ENCODE measurements at places on chromosomes 3 and 15. TPM values are rescaled to one million over a fixed set of nuclear protein-coding genes. Genes with fewer than 3 reads are reported as not detected.

DNA sequence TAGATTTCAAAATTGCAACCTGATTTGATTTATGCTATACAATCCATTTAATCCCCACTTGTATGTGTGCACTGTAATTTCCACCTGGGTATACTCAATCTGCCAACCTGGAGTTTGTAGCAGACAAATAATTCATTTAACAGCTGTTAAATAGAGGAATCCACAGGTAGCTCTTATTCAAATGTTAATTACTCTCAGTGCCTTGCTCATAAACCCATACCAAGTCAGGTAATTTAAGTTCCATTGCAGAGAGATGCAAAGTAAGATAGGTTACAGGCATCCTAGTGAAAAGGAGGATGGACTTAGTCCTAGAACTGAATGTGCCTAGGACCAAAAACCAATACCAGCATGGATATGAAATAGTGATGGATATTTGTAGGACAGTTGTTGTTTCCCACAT is 674.2 kb downstream of the TBL1XR1 start:
- H3K4me3 ChIP-seq: no peak overlapping the region
- H3K27ac ChIP-seq: no peak overlapping the region
- H3K4me1 ChIP-seq: peaks cover 7% of the 10 kb centered on the region
- peaks cover 2% of the 10 kb centered on the region for H3K27me3 ChIP-seq

GRCh38 chr3:53496984-53497383 is 2.6 kb downstream of the CACNA1D start:
- H3K27me3 ChIP-seq: peaks cover 7% of the 10 kb centered on the region
- H3K36me3 ChIP-seq: no peaks in the 10 kb centered on the region
- no peak overlapping the region for H3K4me3 ChIP-seq
- H3K27ac ChIP-seq: no peak overlapping the region

Gene LRRC31
- total RNA-seq: not detected

Gene USP19
- 34.2 TPM for total RNA-seq

DNA sequence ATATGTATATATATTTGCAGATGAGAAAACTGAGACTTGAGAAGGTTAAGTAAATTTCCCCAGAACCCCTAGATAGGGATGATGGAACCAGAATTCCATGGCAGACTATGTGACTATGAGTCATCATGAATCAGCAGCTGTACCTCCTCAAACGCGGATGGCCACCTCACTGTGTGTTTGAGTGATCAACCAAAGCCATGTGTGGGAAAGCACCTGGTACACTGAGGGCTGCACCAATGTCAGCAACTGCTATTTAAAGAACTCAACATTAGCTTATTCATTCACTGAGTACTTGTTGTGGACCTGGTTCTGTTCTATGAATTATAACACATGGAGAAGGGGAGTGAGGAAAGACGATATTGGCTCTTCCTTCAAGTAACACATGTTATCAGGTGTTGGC is 377.0 kb downstream of the GAP43 start:
- H3K4me3 ChIP-seq: no peak overlapping the region
- no peaks in the 10 kb centered on the region for H3K36me3 ChIP-seq
- H3K4me1 ChIP-seq: peaks cover 49% of the 10 kb centered on the region
- no peak for DNase-seq
- no peaks in the 10 kb centered on the region for H3K27me3 ChIP-seq

Gene MYRIP
- total RNA-seq: not detected

DNA sequence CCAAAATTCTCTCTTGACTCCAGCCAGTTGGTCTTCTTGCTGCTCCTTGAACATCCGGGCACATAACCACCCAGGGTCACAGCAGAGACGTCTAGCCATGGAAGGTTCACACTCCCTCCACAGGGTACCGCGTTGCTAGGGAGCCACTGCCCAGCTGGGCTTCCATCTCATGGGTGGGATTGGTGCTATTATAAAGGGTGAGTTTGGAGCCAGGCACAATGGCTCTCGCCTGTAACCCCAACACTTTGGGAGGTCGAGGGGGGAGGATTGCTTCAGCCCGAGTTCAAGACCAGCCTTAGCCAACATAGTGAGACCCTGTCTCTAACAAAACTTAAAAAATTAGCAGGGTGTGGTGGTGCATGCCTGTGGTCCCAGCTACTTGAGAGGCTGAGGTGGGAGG is 17.5 kb upstream of the SKOR1 start:
- no peak overlapping the region for H3K27ac ChIP-seq
- H3K4me3 ChIP-seq: no peak overlapping the region
- DNase-seq: no peak
- H3K36me3 ChIP-seq: peaks cover 9% of the 10 kb centered on the region

- DNase-seq: no peak
- no peaks in the 10 kb centered on the region for H3K36me3 ChIP-seq
- H3K4me3 ChIP-seq: no peak overlapping the region
- H3K4me1 ChIP-seq: peaks cover 29% of the 10 kb centered on the region
- no peaks in the 10 kb centered on the region for H3K27me3 ChIP-seq
Measured at GRCh38 chr3:195421400-195421799, 21.4 kb downstream of the ACAP2 start.

GRCh38 chr3:65922441-65922840 is 116.3 kb downstream of the MAGI1 start:
- H3K27ac ChIP-seq: peak overlapping the region; percentile 38
- H3K36me3 ChIP-seq: peaks cover 1% of the 10 kb centered on the region
- H3K4me3 ChIP-seq: no peak overlapping the region
- DNase-seq: no peak

Gene TM4SF1
- total RNA-seq: 60.3 TPM

GRCh38 chr15:70034596-70034995 is 63.1 kb downstream of the TLE3 start:
- H3K4me3 ChIP-seq: no peak overlapping the region
- no peak overlapping the region for H3K27ac ChIP-seq
- peaks cover 24% of the 10 kb centered on the region for H3K27me3 ChIP-seq
- no peaks in the 10 kb centered on the region for H3K4me1 ChIP-seq
- no peaks in the 10 kb centered on the region for H3K36me3 ChIP-seq

Gene ADGRG7
- total RNA-seq: not detected

Gene DNASE1L3
- total RNA-seq: not detected

- no peaks in the 10 kb centered on the region for H3K4me1 ChIP-seq
- H3K27ac ChIP-seq: no peak overlapping the region
- H3K4me3 ChIP-seq: no peak overlapping the region
- H3K27me3 ChIP-seq: peaks cover 58% of the 10 kb centered on the region
Measured at GRCh38 chr15:62287066-62287857, 122.2 kb upstream of the C2CD4B start.

- H3K27ac ChIP-seq: no peak overlapping the region
- H3K36me3 ChIP-seq: peaks cover 1% of the 10 kb centered on the region
- H3K4me3 ChIP-seq: no peak overlapping the region
- no peak for DNase-seq
- peaks cover 14% of the 10 kb centered on the region for H3K4me1 ChIP-seq
Measured at GRCh38 chr3:194198938-194199337, 63.0 kb downstream of the HES1 start.

GRCh38 chr15:78979456-78980320 is 34.8 kb upstream of the CTSH start:
- H3K36me3 ChIP-seq: no peaks in the 10 kb centered on the region
- H3K4me1 ChIP-seq: peaks cover 3% of the 10 kb centered on the region
- DNase-seq: no peak
- H3K4me3 ChIP-seq: no peak overlapping the region
- no peaks in the 10 kb centered on the region for H3K27me3 ChIP-seq
- H3K27ac ChIP-seq: no peak overlapping the region

DNA sequence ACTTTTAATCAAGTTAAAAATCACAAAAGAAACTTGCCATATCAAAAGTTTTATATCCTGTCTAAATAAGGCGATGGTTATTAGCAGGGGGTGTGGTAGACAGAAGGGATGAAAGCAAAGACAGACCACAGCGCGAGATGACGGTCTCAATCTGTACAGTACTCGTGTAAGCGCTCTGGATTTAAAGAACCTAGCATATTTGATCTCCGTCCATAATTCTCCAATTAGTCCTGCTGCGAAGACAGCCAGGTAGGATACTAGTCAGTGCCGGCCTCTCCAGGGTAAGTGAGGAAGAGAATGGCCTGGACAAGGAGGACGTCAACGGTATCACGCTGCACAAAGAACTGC is 701 bp downstream of the SGO1 start:
- H3K27ac ChIP-seq: no peak overlapping the region

- no peaks in the 10 kb centered on the region for H3K27me3 ChIP-seq
- H3K4me3 ChIP-seq: no peak overlapping the region
- H3K36me3 ChIP-seq: peaks cover 9% of the 10 kb centered on the region
Measured at GRCh38 chr3:186996356-186996755, 66.0 kb downstream of the ST6GAL1 start.

DNA sequence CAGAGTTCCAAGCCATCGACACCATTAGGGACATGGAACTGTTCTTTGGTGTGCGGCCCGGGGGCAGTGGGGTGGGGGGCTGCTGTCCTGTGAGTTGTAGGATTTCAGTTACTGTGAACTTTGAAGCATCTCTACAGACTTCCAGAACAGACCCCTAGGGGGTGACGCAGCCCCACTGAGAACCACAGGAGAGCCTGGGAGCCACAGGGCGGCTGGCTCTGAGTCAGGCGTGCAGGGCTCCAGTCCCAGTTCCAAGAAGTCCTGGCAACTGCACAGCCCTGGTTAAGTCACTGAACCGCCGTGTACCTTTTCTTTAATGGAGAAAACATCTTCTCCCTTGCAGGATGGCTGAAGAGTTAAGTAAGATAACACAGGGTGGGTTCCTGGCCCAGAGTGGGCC is 23.5 kb upstream of the LRTM1 start:
- no peaks in the 10 kb centered on the region for H3K36me3 ChIP-seq
- no peak overlapping the region for H3K4me3 ChIP-seq
- H3K27me3 ChIP-seq: no peaks in the 10 kb centered on the region
- DNase-seq: no peak

- no peaks in the 10 kb centered on the region for H3K36me3 ChIP-seq
- H3K27me3 ChIP-seq: no peaks in the 10 kb centered on the region
- H3K27ac ChIP-seq: no peak overlapping the region
- H3K4me1 ChIP-seq: peaks cover 19% of the 10 kb centered on the region
Measured at GRCh38 chr3:17810759-17811158, 68.3 kb upstream of the TBC1D5 start.

- DNase-seq: no peak
- H3K27me3 ChIP-seq: no peaks in the 10 kb centered on the region
- H3K27ac ChIP-seq: no peak overlapping the region
Measured at GRCh38 chr3:125281381-125281780, 68.8 kb upstream of the SLC12A8 start.

GRCh38 chr3:64612082-64612860 is 75.5 kb downstream of the ADAMTS9 start:
- no peak for DNase-seq
- peaks cover 11% of the 10 kb centered on the region for H3K36me3 ChIP-seq
- no peak overlapping the region for H3K27ac ChIP-seq
- no peaks in the 10 kb centered on the region for H3K27me3 ChIP-seq

Gene TMPRSS7
- total RNA-seq: not detected

DNA sequence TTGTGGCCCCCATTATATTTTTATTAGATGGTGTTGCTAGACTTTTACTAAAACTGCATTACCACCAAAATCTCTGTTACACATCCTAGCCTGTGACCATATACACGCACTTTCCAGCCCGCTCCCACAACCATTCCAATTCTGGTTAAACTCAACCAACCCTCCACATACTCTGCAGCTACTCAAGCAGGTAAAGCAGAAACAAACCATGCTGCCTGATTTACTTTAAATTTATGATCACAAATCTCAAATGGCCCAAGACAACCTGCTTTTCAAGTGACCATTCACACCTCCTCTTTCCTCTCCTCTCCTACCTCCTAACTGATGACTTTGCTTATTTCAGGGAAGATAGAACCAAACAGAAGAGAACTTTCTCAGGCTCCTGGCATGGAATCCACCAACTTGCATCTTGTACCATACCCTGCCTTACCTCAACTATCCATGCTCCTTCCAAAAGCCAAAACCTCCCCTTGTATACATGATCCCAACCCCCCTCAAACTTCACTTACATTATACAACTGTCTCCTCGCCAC is 18.5 kb downstream of the ULK4 start:
- peaks cover 5% of the 10 kb centered on the region for H3K36me3 ChIP-seq
- H3K4me1 ChIP-seq: no peaks in the 10 kb centered on the region
- no peak for DNase-seq
- H3K27me3 ChIP-seq: no peaks in the 10 kb centered on the region
- no peak overlapping the region for H3K27ac ChIP-seq

- no peak for DNase-seq
- H3K27ac ChIP-seq: no peak overlapping the region
- H3K4me1 ChIP-seq: peaks cover 61% of the 10 kb centered on the region
Measured at GRCh38 chr15:84909029-84909428, 24.6 kb downstream of the SLC28A1 start.

DNA sequence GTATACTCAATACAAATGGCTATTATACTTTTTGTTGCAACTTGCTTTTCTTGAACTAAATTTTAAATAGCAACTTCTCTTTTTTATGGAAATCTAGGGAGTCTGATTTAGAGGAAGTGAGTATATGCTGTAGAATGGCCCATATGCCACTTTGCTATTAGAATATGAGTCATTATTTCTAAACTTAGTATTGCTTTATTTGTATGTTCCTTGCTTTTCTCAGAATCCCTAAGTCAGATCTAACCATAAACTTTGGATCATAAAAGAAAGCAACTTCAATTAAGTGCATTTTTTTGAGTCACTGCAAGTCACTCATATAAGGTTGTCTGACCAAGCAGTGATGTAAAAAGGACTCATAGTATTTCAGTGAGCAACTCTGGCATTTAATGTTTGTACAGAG is 17.5 kb upstream of the SPTSSB start:
- peaks cover 36% of the 10 kb centered on the region for H3K27me3 ChIP-seq
- no peak for DNase-seq
- H3K36me3 ChIP-seq: no peaks in the 10 kb centered on the region

Gene GNAT1
- total RNA-seq: not detected

- H3K36me3 ChIP-seq: peaks cover 2% of the 10 kb centered on the region
- H3K4me3 ChIP-seq: peak overlapping the region; percentile 67
- H3K4me1 ChIP-seq: peaks cover 12% of the 10 kb centered on the region
- DNase-seq: no peak
- peaks cover 48% of the 10 kb centered on the region for H3K27me3 ChIP-seq
- H3K27ac ChIP-seq: no peak overlapping the region
Measured at GRCh38 chr15:100878648-100879047, 983 bp upstream of the ALDH1A3 start.

GRCh38 chr15:85580879-85581278 is 200.5 kb downstream of the AKAP13 start:
- no peak for DNase-seq
- H3K27me3 ChIP-seq: no peaks in the 10 kb centered on the region
- H3K36me3 ChIP-seq: peaks cover 29% of the 10 kb centered on the region

- no peak for DNase-seq
- H3K4me1 ChIP-seq: peaks cover 59% of the 10 kb centered on the region
- H3K27ac ChIP-seq: peak overlapping the region; percentile 81
- H3K4me3 ChIP-seq: no peak overlapping the region
- H3K36me3 ChIP-seq: peaks cover 2% of the 10 kb centered on the region
Measured at GRCh38 chr15:35605764-35606449, 59.9 kb upstream of the DPH6 start.

DNA sequence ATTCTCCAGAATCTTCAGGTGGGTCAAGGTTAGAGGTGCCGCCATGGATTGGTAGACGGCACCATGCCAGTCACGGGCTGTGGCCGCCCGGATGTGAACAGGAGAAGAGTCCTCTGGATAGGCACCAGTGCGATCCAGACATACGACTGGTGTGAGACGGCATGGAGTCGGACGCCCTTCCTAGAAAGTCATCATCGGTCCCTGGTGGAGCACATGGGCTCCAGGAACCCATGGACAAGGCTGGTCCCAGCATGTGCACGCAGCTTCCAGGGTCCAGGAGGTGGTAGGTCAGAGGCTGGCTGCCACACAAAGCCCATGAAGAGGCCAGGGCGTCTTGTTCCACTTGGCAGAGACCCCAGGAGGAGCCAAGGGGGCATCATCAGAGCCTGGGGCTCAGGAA is 276.1 kb upstream of the LRRC3B start:
- no peak overlapping the region for H3K4me3 ChIP-seq
- no peaks in the 10 kb centered on the region for H3K27me3 ChIP-seq
- H3K4me1 ChIP-seq: no peaks in the 10 kb centered on the region
- H3K36me3 ChIP-seq: no peaks in the 10 kb centered on the region
- no peak overlapping the region for H3K27ac ChIP-seq

GRCh38 chr3:175149675-175150074 is 290.5 kb downstream of the NAALADL2 start:
- no peak overlapping the region for H3K4me3 ChIP-seq
- no peak overlapping the region for H3K27ac ChIP-seq
- no peak for DNase-seq
- no peaks in the 10 kb centered on the region for H3K27me3 ChIP-seq
